ENCODE measurements at places on chromosomes 16 and 17.
A peak's percentile ranks its signal among the peaks of the same experiment; 100 is the strongest.

GRCh38 chr17:50508573-50509460 is 578 bp downstream of the MYCBPAP start:
- DNase-seq: no peak

- no peak for DNase-seq
Measured at GRCh38 chr16:84427553-84427952, 59.2 kb downstream of the ATP2C2 start.

GRCh38 chr16:28180655-28181460 is 30.9 kb downstream of the XPO6 start:
- no peak for DNase-seq

DNA sequence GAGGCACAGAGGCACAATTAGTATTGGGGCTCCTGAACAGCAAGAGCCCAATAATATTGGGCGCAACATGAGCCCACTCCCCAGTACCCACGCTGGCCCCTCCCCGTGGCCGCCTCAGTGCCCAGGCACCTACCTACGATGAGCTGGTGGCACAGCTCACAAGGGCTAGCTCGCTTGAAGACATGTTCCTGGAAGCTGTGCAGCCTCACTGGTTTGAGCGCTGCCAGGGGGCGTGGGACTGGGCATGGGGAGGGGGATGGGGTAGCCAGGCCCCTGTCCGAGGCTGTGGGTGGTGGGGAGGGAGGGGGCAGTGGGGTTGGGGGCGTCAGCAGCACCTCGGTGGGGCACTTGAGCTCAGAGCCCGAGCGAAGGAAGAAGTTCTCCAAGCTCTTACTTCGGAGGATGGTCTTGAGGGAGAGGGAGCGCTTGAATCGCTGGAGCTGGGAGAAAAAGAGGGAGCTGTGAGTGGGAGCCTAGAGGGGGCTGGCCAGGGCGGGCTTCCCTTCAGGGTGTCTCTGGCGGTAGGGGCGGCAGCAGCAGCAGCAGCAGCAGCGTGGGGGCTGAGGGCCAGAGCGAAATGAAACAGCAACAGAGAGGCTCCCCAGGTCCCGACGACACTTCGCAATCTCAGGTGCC is 7.9 kb downstream of the STAC2 start:
- no peak for DNase-seq

- DNase-seq: no peak
Measured at GRCh38 chr17:52389632-52390031, 231.1 kb upstream of the CA10 start.

- DNase-seq: no peak
Measured at GRCh38 chr17:3763777-3764170, 37.2 kb downstream of the ITGAE start.

GRCh38 chr16:85229869-85230462 is 117.7 kb upstream of the CIBAR2 start:
- no peak for DNase-seq

GRCh38 chr16:54923055-54923473 is 7.6 kb upstream of the IRX5 start:
- DNase-seq: no peak

DNA sequence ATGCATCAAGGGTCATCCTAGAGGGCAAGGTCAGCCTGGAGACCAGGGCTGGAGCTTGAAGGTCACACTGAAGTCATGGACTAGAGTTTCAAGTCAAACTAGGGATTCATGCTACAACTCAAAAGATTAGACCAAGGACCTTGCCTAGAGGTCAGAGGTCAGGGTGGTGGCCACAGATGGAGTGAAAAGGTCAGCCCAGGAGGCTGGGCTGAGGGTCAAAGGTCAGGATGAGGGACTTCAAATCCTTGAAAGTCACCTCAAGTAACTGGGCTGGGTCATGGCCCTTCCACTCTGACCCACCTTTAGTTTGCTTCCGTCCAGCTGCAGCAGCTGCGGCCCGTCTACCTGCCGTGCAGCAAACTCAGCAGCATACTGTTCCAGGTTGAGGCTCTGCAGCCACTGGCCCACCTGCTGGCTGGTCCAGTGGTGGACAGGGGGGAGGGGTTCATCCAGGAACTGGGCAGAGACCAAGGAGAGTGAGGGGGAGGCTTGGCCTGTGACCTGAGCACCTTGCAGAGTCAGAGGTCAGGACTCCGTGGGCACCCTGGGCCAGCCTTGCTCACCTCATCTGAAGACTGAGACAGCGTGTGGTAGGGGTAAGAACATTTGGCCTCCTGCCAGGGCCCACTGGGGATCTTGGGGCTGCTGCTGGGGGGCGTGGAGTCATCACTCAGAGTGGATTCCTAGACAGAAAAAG is 16.2 kb downstream of the SAMD14 start:
- no peak for DNase-seq

DNA sequence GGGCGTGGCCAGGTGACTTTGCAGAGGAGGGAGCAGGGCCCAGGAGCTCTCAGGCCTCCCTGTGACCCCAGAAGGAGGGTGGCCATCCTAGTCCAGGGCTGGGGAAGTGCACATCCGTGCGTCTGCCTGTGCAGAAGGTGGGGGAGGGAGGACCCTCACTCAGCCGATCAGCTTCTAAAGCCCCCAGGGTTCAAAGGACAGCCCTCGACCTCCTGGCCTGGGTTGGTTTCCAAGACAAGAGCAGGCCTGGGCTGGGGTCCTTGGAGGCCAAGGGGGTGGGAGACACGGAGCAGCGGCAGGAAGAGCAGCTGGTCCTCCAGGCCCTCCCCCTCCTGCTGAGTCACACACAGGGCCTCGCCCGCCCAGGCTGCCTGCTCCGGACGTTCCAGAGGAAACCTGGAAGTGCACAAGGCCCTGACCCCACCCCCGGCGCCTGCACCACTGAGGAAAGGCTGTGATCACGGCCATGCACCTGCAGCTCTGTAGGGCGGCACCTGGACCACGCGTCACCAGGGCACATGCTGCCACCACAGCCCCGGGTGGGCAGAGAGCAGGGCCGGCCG is 67.1 kb upstream of the ZNF469 start:
- DNase-seq: no peak

DNA sequence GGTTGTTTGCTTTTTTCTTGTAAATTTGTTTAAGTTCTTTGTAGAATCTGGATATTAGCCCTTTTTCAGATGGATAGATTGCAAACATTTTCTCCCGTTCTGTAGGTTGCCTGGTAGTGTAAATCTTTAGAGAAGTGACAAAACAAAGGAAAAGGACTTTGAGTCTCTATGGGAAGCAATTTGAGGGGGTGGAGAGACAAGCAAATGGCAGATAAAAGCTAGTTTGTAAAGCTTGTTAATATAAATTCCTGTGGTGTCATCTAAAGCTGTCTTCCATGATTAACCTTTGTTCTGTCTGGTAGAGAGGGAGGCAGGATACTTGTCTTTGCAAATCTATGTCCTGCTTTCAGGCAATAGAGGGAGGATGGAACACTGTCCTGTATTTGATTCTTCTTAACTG is 40.6 kb upstream of the CACNG4 start:
- no peak for DNase-seq

DNA sequence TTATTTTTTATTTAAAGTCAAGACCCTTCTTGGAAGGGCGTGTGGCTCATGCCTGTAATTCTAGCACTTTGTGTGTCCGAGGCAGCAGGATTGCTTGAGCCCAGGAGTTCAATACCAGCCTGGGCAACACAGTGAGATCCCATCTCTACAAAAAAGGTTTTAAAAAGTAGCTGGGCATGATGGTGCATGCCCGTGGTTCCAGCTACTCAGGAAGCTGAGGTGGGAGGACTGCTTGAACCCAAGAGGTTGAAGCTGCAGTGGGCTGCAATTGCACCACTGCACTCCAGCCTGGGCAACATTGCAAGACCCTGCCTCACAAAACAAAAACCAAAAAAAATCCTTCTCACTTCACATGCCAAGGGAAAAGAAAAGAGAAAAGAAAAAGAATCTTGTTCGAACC is 29.6 kb downstream of the MINK1 start:
- DNase-seq: no peak

DNA sequence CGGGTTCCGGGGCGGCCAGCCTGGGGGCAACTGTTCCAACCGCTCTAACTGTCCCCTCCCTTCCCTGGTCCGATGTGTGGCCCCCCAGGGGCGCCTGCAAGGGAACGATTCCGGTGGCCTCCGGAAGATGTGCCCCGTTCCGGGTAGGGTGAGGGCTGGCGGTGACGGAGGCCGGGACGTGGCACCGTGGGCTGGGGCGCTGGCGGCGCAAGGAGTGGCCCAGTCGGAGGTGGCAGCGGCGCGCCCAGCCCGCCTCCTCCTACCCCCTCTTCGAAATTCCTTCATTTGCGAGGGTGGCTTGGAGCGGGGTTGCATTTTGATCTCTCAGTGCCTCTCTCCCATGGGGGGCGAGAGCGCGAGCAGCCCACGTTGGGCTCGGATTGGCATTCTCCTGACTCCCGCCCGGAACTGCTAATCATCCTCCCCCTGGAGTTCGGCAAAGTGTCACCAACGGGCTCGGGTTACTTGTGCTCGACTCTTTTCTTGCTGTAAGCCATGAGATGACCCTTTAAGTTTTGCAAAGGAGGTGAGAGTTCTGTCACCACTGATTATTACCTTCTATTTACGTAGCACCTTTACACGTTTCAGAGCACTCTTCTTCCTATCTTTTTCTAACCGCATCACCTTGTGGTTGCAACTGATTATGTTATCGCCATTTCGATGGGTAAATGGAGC is 622 bp downstream of the NDEL1 start:
- peak; percentile 36 for DNase-seq

- peak; percentile 27 for DNase-seq
Measured at GRCh38 chr16:2473999-2474876, 689 bp upstream of the TBC1D24 start.

GRCh38 chr17:44376124-44376523 is 12.5 kb upstream of the FAM171A2 start:
- no peak for DNase-seq

GRCh38 chr17:35051183-35051578 is 12.3 kb downstream of the RFFL start:
- DNase-seq: no peak

DNA sequence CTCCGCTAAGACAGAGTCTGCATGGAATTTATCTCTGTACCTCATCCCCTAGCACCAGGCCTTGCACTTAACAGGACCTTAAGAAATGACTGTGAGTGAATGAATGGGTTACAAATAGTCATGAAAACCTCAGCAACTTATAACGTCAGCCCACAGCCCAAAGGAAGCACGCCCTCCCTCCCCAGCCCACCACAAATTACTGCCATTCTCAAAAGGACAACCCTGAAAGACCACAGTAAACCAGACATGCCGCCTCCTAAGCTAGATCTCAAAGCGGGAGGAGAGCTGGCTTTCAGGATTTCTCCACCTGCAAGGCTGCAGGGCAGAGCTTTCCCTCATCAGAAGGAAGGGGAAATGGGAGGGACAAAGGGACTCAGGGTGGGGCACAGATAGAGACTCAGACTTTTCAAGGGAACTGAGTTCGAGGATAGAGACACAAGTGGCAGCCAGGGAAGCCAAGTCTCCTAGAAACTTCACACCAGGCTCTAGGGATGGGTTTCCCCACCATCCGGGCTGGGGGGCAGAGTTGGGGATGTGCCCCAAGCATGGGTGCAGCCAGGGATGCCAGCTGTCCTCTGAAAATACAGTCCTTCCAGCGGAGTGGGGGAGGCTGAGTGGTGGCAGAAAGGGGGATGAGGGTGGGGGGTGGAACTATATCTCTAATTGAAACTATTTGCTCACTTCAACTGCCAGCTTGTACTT is 56.7 kb downstream of the PLXDC1 start:
- no peak for DNase-seq

DNA sequence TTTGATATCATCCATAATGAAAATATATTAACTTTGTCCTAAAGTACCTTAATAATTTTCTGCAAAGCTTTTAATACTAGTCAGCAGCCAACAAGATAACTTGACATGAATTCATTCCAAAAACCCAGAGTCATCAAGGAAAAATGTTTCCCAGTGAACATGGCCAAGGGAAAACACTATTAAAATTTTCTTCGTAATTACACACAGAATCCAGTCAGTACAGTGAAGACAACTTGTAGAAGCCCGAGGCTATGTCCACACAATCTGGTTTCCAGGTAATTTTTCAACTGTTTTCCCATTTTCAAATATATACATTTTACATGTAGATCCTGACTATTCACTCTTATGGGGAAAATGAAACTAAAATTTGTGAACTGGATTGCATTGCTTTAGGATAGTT is 600.9 kb downstream of the CDH8 start:
- DNase-seq: no peak

- DNase-seq: no peak
Measured at GRCh38 chr17:51083981-51084380, 36.7 kb downstream of the SPAG9 start.

- DNase-seq: no peak
Measured at GRCh38 chr16:79415983-79416640, 184.4 kb downstream of the MAF start.

- no peak for DNase-seq
Measured at GRCh38 chr16:30924913-30925631, 1.7 kb downstream of the FBXL19 start.

- no peak for DNase-seq
Measured at GRCh38 chr16:74842413-74842812, 67.8 kb upstream of the FA2H start.

DNA sequence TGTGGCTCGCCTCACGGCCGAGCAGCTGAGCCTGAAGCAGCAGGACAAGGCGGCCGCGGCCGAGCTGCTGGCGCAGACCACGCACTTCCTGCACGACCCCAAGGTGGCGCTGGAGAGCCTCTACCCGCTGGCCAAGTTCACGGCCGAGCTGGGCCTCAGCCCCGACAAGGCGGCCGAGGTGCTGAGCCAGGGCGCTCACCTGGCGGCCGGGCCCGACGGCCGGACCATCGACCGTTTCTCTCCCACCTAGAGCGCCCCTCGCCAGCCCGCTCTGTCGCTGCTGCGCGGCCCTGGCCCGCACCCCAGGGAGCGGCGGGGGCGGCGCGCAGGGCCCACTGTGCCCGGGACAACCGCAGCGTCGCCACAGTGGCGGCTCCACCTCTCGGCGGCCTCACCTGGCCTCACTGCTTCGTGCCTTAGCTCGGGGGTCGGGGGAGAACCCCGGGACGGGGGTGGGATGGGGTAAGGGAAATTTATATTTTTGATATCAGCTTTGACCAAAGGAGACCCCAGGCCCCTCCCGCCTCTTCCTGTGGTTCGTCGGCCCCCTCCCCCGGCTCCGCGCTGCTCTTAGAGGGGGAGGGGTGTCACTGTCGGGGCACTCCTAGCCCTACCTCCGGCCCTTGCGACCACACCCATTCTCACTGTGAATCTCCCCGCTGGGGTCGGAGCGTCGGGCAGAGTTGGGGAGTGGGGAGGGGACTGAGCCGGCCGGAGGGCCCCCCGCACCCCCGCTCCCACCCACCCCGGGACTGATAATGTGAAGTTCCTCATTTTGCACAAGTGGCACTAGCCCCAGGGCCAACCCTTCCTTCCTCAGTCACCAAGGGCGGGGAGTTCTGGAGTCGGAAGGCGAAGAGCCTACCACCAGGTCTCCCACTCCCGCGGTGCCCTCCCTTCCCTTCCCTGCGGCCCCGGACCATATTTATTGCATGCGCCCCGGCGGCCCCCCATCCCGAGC is 4.0 kb downstream of the HIC1 start:
- DNase-seq: peak; percentile 72

- DNase-seq: no peak
Measured at GRCh38 chr16:10921536-10922327, 20.5 kb downstream of the DEXI start.

DNA sequence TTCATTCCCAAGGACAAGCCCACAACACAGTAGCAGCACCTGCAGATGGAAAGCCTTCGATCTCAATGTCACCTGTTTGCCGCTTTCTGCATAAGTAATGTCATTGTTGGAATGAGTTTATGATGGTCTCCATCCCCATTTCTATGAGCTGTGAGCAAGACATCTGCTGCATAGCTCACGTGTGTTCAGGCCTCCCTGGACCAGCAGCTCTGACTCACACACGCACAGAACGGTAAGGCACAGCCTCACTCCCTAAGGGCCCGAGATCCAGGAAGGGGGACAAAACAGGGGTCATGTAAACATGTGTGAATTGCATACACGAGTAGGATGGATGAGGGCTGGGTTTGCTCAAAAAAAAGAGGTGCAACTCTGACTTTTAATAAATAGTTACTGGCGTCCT is 223.1 kb downstream of the SOX9 start:
- no peak for DNase-seq
